ENCODE measurements at places on chromosomes 11 and 22.

DNA sequence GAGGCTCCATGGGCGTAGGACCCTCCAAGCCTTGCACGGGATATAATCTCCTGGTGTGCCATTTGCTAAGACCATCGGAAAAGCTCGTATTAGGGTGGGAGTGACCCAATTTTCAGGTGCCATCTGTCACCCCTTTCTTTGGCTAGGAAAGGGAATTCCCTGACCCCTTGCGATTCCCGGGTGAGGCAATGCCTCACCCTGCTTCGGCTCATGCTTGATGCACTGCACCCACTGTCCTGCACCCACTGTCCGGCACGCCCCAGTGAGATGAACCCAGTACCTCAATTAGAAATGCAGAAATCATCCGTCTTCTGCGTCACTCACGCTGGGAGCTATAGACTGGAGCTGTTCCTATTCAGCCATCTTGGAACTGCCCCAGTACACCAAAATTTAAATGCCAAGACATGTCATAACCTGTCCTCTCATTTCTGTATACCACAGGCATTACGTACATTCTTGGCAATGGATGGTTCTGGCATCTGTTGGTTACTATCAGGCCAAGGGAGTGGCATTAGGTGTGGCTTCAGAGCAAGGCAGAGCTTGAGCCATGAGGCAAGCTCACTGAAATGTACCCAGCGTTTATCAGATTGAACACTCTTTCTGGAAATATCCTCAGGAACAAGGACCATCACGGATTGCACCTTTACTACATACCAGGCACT, 95.4 kb upstream of the GALNT18 start:
- DNase-seq = no peak

GRCh38 chr11:58941838-58942237, 2.5 kb downstream of the GLYATL1 start:
- no peak for DNase-seq

DNA sequence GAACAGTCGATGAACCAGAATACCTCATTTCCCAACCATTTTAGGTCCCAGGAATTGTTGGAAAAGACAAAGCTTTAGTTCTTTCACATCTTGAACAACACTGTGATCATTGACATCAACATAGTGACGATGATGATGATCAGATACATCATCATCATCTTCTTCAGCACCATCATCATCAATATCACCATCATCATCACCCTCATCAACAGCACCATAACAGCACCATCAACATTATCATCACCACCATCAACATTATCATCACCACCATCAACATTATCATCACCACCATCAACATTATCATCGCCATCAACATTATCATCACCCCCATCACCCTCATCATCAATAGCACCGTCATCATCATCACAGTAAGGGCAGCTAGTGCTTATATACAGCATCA, 8.8 kb downstream of the SCUBE1 start:
- no peak for DNase-seq

- no peak for DNase-seq
Measured at GRCh38 chr11:2576549-2576948, 123.2 kb downstream of the KCNQ1OT1 start.

DNA sequence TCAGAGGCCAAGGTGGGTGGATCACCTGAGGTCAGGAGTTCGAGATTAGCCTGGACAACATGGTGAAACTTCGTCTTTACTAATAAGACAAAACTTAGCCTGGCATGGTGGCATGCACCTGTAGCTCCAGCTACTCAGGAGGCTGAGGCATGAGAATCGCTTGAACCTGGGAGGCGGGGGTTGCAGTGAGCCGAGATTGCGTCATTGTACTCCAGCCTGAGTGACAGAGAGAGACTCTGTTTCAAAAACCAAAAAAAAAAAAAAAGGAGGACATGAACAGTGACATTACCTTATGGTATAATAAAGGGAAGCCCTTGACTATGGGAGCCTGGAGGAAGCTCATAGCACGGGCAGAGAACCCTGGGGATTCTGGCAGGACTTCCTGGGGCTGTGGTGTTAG, 16.5 kb upstream of the PLEKHB1 start:
- no peak for DNase-seq

DNA sequence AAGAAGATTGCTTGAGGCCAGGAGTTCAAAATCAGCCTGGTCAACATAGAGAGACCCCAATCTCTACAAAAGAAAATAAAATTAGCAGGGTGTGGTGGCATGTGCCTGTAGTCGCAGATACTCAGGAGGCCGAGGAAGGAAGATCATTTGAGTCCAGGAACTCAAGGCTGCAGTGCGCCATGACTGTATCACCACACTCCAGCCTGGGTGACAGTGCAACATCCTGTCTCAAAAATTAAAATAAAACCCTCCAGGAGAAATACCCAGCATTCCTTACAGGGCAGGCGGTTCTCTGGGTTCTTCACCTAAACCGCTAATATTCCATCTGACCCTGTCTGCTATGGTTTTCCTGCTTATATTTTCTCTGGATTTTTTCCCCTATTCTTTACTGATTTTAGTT, 13.5 kb downstream of the TCF20 start:
- DNase-seq = no peak

DNA sequence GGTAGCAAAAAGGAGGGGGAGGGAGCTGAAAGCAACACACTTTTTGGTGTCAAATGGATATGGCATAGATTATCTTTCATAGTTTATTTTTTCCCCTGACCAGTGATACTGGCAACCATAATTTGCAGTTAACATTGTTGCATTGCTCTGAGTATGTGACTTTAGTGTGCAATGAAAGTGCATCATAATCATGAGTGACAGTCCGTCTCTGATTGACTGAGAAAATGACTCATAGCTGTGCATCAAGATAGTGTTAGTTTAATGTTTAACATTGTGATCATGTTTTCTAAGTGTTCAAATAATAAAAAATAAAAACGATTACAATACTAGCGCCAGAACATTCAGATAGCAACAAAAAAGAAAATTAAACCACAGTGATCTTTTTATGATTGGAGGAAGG, 952.4 kb upstream of the TENM4 start:
- DNase-seq = no peak

DNA sequence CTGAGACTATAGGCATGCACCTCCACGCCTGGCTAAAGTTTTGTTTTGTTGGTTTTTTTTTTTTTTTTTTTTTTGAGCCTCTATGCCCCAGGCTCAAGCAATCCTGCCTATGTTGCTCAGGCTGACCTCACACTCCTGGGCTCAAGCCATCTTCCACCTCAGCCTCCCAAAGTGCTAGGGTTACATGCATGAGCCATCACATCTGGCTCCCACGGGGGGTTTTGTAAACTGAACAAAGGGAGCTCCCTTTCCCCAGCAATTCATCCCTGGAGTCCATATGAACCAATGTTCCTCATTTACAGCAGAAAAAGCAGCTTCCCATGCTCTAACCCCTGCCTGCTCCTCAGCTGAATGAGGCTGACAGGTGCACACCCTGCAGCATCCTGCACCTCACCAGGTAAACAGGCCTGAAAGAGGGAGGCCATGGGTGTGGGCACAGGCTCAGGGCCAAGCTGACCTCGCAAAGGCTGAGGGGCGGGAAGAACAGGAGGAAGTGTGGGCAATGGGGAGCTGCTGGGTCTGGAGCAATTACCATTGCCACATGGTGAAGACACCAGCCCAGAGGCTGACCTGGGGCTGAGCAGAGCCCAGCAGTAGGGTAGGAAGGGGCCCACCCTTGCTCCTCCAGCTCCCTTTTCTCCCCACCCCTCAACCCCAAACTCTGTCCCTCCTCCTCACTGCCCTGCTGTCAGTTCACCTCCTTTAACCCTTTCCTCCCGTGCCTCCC, 58.2 kb downstream of the RBX1 start:
- DNase-seq = no peak

- no peak for DNase-seq
Measured at GRCh38 chr11:20937826-20938225, 268.4 kb downstream of the NELL1 start.

DNA sequence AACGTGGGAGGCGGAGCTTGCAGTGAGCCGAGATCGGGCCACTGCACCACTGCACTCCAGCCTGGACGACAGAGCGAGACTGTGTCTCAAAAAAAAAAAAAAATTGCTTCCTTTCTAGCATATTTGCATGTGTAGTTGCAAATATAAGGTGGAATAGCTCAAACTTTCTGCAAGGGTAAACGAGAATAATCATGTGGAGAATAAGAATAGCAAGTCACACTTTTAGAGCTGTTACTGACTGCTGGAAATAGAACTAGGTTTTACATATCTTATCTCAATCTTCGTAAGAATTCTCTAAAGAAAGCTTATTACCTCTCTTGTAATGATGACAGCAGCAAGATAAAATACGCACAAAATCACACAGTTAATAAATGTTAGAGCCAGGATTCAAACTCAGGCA, 1.6 kb downstream of the L3MBTL2 start:
- DNase-seq = no peak

DNA sequence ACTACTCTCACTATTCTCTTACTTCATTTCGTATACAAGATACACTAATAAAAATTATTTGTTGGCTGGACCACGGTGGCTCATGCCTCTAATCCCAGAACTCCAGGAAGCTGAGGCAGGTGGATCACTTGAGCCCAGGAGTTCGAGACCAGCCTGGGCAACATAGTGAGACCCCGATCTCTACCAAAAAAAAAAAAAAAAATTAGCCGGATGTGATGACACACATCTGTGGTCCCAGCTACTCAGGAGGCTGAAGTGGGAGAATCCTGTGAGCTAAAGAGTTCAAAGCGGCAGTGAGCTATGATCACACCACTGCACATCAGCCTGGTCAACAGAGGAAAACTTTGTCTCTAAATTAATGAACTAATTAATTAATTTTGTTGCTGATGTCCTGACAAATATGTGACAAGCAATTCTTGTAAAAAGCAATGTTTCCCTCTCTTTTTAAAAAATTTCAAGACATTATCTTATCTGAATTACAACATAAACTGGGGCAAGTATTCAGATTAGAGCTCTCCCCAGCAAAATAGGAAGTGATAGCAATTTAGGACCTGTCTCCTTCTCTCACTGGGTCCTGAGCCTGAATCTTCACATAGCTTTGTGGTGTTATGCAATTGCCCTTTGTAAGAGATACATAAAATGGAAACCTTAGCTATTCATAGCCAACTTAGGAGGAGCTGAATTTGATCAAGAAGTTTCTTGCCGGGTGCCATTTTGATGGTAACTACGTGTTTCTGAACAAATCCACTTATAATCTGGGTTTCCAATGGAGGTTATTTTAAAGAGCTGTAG, 17.6 kb upstream of the TMA7B start:
- no peak for DNase-seq

DNA sequence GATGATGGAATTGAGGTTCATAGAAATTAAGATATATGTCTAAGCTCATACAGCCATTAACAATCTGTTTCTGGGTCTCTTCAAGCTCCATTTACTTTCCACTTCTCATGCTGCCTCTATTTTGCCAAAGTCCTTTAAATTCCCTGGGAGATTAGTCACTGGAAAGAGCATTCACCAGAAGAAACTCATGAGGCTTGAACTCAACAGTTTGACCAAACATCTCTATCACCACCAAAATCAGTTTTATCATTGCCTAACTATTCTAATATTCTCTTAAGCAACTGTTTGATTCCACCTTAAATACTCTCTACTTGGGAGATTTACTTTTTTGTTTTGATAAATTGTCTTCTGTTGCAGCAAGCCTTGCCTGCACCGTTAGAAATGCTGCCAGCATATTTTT, 881.3 kb downstream of the KCNA4 start:
- DNase-seq = no peak

DNA sequence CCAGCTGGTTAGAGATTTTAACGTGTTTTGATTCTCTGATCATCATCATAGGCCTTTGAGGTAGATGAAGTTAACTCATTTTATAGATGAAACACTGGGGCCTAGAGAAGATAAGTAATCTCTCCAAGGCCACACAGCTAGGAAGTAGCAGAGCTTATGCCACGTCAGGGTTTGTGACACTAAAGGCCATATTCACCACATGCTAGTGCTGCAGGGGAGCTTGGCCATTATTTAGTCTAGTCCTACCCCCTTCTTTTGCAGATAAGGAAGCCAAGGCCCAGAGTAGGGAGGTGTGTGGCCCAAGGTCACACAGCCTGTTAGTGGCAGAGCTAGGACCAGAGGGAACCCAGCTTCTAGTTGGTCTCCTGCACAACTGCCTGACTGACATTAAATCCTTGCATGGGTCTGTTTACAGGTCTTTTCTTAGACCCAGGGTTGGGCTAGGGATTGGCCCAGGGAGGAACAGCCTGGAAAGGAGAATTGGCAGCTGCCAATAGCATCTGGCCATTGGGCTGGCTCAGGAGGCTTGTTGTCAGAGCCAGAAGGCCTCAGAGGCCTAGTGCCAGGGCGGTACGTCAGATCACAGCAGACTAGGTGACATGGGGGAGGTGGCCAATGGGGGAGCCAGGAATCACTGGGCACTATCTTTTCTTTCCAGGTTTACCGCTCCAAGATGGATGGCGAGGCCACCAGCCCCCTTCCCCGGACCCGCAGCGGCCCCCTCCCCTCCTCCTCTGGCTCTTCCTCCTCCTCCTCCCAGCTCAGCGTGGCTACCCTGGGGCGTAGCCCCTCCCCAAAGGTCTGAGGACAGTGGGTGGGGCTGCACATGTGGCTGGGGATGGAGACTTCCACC, 36.0 kb downstream of the PHLDB1 start:
- no peak for DNase-seq
